T-helper 1 cell (primary cell): ENCODE measurements at places on chromosomes 6 and 20.

DNA sequence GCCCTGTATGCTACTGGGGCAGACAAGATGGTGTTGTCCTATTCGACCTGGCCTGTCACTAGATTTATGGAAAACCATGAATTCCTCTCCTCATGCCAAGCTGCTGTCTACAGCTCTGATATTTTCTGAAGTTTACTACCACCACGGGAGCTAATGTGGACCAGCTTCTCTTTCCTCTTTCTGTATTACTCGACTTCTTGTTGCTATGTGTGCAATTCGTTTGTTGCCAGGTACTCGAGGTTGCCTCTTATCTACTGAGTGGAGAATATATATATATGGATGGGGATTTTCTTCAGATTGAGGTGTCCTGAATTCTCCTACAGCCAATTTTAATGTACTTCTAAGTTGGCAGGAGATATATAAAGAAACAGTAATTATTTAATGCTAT, 34.7 kb downstream of the MAN1A1 start:
- DNase-seq = no peak

GRCh38 chr6:6390849-6391602, 70.6 kb upstream of the F13A1 start:
- no peak for DNase-seq

GRCh38 chr20:39036851-39037250, 74.7 kb downstream of the DHX35 start:
- no peak for DNase-seq

GRCh38 chr6:17225767-17226630, 55.2 kb upstream of the RBM24 start:
- DNase-seq = no peak

- DNase-seq = no peak
Observed at GRCh38 chr6:163356324-163356723, 58.2 kb upstream of the QKI start.

- DNase-seq = no peak
Observed at GRCh38 chr6:20541382-20541781, 7.1 kb downstream of the CDKAL1 start.

DNA sequence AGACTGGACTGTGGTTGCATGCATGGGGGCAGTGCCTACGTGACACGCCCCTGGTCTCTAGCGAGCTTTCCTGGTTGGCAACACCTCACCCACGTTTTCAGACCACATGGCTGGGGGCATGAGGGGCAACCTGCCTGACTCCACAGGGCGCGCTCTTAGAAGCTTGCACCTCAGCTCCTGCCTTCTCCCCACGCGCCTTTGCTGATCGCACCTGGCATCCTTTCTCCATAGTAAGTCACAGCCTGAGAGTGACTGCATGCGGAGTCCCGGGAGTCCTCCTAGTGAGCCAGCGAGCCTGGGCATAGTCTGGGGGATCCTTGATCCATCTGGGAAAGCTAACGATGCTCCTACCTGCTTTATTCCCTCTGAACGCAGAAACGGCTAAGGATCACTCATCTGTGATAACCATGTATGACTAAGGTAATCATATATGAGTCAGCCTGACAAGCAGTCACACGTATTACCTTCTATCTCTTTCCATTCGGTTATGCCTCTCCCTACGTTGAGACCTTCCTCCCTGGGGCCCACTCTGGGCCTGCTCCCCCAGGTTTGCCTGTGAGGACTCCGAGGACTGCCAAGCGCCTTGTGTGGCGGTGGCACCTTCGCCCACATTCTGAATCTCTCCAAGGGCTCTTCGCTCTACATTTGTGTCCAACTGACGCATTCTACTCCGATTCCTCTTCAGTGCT, 4.5 kb downstream of the TCFL5 start:
- no peak for DNase-seq

- no peak for DNase-seq
Observed at GRCh38 chr6:163469459-163469985, 55.0 kb downstream of the QKI start.

- no peak for DNase-seq
Observed at GRCh38 chr6:131807321-131807643, 538 bp upstream of the ENPP1 start.

- no peak for DNase-seq
Observed at GRCh38 chr6:75368151-75368779, 83.7 kb upstream of the TMEM30A start.

GRCh38 chr6:18342223-18342622, 44.9 kb upstream of the RNF144B start:
- no peak for DNase-seq
